Activated gamma-delta T cell treated with anti-CD3 and anti-CD28 coated beads, Interleukin-2, amount 50 U/mL, for 16 hours (primary cell): ENCODE measurements at places on chromosomes 4 and X.

- no peak for DNase-seq
Observed at GRCh38 chr4:172147687-172148086, 334.5 kb downstream of the GALNTL6 start.

DNA sequence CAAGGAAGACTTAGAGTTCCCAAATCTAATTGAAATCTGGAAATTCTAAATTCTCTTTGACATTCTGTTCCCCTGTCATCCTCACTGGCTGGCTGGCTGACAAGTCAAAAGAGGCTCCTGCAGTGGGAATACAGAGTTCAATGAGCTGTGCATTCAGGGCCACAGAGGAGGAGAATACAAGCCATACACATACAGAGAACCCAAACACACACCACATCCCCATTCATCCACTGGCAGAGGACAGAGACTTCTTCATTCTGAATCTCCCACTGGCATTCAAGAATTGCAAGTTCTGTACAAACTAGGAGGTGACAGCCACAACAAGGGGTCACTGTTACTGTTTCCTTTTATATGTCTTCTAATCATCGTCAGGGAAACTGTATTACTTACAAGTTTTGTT is 49.7 kb downstream of the SAT1 start:
- no peak for DNase-seq

GRCh38 chr4:15930314-15930713 is 8.2 kb downstream of the FGFBP1 start:
- no peak for DNase-seq

DNA sequence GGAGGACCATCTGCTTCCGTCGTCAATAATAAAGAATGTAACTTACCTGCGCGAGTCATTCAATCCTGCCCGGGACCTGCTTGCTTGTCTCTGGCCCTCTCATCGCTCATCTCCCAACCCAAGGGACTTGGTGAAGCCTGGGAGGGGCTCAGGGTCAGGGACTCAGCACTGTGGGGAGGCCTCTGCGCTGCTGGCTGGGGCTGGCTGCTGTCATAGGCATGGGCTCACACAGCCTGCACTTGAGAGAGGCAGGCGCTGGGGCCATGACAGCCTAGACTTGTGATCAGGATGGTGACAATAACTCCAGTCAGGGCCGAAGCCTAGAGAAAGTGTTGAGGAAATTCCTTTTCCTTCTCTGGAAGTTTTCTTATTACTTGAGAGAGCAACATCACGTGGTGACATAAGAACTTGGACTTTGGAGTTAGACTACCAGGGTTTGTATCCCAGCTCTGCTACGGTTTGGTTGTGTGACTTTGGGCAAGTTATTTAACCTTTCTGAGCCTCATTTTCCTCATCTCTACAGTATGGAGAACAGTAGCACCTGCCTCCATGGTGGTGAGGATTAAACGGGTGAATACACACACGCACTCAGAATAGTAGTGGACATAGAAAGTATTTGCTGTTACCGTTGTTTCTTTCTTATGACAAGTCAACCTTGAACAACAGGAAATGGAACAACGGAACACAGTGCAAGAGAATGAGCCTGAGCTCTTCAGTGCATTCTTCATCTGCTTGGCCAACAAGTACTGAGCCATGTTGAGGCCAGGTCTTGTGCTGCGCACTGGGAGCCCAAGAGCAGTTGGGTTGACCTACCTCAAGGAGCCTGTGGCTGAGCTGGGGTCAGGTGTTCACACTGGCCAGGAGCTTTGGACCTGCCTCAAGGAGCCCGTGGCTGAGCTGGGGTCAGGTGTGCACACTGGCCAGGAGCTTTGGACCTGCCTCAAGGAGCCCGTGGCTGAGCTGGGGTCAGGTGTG is 60.5 kb downstream of the TBC1D14 start:
- no peak for DNase-seq

- DNase-seq: no peak
Observed at GRCh38 chr4:46945062-46945461, 36.0 kb upstream of the COX7B2 start.

DNA sequence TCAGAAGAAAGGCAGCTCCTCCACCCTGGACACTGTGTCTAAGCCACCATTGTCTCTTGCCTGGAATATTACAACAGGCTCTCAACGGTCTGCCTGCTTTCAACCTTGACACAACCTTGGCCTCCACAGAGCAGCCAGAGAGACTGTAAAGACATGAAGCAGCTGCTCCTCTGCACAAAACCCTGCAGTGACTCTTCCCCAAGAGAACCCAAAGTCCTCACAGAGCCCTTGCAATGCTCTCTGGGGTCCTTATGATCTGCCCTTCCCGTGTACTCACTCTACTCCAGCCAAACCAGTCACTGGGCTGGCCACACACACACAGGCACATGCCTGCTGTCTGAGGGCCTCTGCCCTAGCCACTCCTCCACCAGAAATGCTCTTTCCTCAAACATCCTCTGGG is 75.9 kb upstream of the CPEB2 start:
- no peak for DNase-seq

GRCh38 chr4:53541577-53542206 is 49.6 kb downstream of the LNX1 start:
- DNase-seq: no peak

DNA sequence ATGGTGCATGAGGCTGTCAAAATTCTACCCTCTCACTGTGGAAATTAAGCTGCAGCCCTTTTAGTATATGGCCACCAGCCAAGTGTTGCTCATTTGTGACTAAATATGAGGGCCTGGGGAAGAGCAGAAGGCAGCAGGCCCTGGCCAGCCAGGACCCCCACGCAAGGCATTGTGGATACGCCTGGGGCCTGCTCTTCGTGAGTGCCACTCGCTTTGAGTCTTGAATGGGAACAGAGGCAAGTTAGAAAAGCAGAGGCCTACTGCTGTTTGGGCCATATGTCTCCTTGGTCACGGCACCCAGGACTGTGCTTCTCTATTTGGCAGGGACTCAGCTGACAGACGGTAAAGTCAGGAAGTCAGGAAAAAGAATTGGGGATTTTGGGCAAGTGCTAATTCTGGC is 10.9 kb downstream of the RTL5 start:
- DNase-seq: no peak

- no peak for DNase-seq
Observed at GRCh38 chrX:120857240-120857639, 18.4 kb downstream of the CT47B1 start.

- DNase-seq: no peak
Observed at GRCh38 chr4:148565801-148566200, 123.6 kb upstream of the NR3C2 start.

DNA sequence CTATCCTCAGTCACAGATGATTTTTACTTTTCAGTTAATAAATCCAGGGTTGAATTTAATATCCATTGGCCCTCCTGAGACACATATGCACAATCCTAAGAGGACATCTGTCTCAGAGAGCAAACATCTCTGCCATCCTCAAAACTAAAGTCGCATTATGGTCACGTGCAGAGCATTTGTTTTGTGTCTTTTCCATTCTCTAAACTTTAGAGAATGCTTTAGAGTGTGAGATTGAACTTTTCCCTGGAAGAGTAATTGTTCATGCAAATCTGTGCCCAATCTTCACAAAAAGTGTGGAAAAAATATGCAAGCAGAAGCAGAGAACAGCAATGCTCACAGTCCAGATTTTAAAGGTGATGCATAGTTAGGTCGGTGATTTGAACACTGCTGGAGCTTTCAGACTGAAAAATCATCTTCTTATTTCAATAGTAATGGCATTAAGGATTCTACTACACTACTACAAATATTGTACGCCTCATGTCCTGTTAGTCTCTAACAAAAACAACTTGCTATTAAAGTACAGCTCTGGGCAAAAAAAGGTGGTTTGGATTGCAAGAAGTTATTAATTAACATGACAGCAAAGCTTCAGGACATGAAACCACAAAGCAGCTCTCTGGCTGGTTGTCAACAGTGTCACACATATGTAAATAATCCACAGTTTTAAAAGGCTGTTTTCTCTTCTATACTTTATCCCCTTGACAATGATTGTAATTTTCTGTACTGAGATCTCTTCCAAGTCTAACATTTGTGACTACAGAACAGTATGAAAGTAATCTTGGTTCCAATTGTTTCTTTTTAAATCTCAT is 19.9 kb downstream of the DCHS2 start:
- no peak for DNase-seq

DNA sequence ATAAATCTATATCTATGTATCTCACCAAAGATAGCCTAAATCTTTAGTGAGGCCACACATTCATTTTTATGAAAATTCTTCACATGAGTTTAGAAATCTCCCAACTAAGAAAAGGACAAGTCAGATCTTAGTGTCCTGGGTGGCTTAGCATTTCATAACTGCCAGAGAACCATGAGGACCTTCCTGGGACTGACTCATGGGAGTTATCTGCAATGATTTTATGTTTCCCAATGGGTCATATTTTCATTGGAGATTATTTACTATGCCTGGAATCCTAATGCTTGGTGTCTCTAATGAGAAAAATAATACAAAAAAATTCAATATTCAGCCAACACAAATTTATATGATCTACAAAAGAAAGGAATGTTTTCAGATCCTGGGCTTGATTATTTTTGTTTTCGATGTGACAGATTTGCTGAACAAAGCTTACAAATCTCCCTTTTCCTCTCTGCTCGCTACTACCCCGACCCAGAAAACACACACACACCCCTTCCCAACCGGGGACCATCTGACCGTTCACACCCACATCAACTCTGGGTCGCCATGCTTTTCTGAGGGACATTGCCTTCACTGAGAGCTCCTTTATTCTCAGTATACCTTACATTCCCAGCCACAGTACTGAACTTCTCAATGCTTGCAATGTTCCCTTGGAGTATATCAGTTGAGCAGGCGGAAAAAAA is 40.1 kb downstream of the SORBS2 start:
- DNase-seq: no peak

DNA sequence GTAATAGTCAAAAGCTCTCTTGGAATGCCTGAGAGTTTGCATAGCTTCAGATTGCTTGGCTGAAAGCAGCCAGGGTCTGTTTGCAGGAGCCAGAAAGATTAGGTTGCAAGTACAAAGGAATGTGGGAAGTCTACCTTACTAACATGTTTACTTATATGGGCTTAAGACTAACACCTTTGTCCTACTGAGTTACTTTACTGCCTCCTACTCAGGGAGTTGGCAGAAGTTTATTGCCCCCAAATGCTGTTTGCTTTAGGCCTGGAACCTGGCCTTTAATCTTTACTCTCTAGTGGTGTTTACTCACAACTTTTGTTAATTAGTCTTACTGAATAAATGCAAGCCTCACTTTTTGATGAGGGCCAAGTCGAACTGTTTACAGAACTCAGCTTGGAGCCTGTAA is 219.4 kb upstream of the ZC4H2 start:
- DNase-seq: no peak

GRCh38 chrX:64853424-64853823 is 122.8 kb downstream of the ZC4H2 start:
- DNase-seq: no peak

DNA sequence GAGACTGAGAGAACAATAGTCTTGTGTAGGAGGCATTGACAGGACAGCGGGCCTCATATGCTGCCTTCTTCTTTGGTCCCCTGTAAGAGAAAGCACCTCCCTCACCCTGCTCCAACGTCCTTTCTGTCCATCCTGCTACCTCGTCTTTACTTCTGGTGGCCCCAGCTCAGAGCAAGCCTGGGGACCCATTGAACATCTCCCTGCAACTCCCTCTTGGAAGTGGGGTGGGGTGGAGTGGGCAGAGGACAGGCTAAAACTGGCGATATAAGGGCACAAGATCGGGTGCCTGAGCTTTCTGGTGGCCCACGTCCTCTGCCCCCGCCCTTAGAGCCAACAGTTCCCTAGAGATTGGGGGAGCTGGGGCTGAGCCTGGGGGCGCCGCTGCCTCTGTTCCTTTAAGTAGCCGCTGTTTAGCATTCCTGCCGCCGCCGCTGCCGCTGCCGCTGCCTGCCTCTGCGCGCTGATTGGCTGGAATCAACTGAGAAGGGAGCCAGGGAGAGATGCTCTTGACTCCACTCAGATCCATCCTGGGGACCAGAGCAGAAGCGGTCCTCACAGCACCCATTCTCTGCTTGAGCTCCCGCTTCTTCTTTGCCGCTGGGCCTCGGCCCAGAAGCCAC is at the start of gene DLG3:
TSS of gene DLG3 (plus strand) at position 510 of the 620 bp plus-strand sequence. CDS start 367 bp downstream, outside the sequence.
- no peak for DNase-seq

GRCh38 chr4:126582737-126583136 is 1050.0 kb upstream of the INTU start:
- DNase-seq: no peak

GRCh38 chr4:37591349-37591748 is 94.8 kb downstream of the RELL1 start:
- no peak for DNase-seq

DNA sequence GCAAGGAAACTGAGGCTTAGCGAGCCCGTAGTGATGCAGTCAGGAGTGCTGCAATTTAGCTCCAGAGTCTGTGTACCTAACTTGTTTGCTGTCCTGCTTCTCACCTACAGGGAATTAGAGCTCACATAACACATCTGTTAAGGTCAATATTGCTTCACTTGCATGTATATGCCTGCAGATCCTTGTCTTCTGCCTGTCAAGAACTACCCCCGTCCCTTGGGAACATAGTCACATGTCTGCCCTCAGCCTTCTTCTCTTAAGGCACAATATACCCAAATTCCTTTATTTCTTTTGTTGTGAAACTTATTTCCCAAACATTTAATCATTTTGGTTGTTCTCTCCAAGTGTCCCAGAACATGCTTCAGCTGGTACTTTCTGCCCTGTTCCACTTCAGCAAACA is 103.3 kb upstream of the LEF1 start:
- DNase-seq: no peak

DNA sequence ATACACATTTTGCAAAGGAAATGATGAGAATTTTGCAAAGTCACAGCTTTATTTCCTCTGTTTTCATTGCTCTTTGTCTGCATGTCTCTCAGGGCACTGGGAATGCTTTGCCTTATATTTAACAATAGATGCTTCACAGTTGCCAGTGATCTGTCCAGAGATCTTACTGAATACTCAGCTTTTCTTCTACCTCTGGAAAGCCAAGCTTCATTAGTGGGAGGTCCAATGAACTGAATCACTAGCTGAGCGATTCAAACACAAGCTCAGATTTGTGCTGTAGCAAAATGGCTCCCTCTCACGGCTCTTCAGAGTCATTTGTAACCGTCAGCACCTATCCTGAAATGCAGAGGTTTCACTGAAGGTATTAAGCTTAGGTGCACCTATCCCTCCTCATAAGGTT is 138.9 kb downstream of the DCLK2 start:
- DNase-seq: no peak

DNA sequence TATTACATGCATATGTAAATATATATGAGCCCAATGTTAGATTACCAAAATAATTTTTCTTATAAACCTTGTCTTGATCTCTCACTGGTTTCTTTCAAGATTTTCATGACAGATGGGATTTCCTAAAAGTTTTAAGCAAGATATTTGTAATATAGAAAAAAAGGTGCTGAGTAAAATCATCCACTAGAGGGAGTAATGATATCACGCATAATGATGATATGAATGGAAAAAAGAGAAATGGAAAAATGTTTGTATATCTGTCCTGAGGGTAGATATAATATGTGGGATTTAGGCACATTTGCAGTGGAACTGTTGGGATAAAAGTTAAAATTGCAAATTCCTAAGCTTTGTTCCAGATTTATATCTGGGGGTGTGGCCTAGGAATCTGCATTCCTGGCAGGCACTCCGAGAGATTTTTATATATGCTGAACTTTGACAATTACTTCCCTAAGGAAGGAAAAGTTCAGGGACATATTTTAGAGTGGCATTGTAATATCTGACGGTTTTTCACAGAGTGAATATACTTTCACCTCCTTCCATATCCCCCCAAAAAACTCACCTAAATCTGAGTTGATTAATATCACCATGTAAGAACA is 60.5 kb downstream of the TMA16 start:
- DNase-seq: no peak
